ENCODE measurements at places on chromosomes 4 and X.

GRCh38 chr4:84498203-84498934 lies 723 bp downstream of the NKX6-1 start:
- DNase-seq: no peak

GRCh38 chr4:169384779-169385178 lies 114.0 kb upstream of the SH3RF1 start:
- no peak for DNase-seq

DNA sequence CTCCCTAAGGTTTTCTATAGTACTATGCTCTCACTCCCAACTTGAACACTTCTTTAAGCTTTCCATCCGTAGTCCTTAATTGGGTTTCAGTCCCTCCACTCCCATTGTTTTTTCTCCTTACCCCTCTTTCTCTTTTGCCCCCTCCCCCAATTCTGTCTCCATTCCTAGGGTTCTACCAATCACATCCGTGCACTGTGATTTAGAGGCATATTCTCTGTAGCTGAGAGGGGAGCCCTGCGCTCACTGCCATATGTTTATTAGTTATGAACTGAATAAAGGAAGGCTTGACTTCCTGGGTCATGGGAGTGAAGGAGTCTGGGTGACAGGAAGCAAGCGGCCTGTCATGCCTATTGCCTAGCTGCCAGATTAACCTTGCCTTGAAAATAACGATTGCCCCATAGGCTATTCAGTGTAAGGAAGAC lies 471 bp downstream of the MCTS1 start:
- DNase-seq: no peak

DNA sequence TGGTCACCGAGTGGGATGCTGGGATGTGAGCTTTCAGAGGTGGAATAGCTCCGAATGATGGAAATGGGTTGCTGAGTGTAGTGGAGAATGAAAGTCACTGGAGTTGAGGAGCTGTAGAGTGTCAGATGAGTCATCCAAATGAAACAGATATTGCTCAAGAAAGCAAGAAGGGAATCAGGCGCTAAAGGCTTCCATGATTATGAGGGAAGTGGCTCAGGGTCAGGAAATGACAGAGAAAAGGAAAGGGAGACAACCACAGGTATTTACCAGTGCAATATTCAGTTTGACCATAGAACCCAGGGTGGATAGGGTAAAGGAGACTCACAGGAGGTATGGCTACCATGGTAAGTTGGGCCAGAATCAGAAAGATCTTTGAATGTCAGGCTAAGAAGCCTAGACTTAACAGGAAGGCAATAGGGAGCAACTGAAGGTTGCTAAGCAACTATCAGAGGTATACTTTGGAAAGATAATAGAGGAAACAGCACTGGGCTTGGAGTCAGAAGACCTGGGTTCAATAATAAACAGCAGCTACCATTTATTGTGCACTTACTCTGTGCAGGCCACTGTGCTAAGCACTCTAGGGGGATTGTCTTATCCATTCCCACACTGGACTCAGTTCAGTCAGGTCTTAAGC lies 11.7 kb downstream of the LAS1L start:
- no peak for DNase-seq

DNA sequence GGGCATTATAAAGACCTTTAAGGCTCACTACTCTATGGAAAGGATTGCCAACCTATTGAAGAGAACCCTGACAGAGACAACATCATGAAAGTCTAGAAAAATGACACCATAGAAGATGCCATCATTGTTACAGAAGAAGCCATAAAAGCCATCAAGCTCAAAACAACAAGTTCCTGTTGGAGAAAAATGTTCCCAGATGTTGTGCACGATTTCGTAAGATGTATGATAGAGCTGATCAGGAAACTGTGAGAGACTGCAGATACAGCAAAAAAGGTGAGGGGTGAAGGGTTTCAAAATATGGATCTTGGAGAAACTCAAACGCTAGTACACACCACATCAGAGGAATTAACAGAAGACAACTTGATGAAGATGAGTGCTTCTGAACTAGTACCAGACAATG lies 53.3 kb downstream of the WDFY3 start:
- no peak for DNase-seq

- no peak for DNase-seq
These were observed 9.6 kb upstream of the MRPL1 start for GRCh38 chr4:77852892-77853495.

DNA sequence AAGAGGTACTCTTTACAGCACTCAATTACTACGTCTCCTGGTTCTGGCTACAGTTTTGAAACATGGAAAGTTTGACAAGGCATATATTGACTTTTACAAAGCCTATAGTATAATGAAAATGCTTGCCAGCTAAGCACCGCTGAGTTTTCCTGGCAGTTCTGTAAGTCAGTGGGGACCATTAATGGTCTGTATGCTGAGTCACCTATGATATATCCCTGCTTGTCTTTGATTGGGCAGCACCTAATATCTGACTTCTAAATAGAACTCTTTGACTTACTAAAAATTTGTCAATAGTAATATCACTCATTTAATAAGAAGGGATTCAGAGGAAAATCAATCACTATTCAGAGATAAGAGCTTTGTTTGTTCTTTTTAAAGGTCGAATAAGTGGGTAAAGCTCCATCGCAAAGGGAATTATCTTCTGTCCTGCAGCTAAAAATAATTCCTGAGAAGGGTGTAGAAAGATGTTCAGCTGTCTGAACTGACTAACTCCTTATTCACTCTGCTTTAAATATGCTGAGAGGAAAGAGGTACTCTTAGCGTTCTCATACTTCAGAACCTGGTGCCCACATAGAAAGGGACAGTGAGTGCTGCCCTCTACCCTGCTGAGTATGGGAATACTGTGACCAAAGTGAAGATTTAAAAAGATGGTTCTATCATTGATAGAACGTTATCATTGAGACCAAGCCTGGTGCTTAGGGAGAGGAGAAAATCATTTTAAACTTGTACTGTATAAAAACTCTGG lies 959 bp downstream of the SMPX start:
- DNase-seq: no peak

- DNase-seq: no peak
These were observed 152.0 kb upstream of the FTHL17 start for GRCh38 chrX:31223817-31224216.

DNA sequence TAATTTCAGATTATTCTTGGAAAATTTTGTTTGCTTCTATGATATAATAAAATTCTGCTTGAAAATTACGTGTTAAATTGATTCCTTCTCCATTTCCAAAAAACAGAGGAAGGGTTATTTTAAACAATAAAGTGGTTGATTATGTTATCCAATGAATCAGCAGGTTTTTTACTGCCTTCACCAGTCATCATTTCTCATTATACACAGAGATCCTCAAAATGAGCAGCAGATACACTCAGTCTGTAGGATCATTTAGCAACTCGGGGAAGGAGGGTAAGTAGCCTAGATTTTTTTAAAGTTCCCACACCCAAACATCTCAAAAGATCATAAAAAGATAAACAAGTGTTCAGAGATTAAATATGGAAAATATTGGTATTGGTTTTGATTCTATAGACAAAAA lies 6.8 kb upstream of the TMEM144 start:
- DNase-seq: no peak

DNA sequence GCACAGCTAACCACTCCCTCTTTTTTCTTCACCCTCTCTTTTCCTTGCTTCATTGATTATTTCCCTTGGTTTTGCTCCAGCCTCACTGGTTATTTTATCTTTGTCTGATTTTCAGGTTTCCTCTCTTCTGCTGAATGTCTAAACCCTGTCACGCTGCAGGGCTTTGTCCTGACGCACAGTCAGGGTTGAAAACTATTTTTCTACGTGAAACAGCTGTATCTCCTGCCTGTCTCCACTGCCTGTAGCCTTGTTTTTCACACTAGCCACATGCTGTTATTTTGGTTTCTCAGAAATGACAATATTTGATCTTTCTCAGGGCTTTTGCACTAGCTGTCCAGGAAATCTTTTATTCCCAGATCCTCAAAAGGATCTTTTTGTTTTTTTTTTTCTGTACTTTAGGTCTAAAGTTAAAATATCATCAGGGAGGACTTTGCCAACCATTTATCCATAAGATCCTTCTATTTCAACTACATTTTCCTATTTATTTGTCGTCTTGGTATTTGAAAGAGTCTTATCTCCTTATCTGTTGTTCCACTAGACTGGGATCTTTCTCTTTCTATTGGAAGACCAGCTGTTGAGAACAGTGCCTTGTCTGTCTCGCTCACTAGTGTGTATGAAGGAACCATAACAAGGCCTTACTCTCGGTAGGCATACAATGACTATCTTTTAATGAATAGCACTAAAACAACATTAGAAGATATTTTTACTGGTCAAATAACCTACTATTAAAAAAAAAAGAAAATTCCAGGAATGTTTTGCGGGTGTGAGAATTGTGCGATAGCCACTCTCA lies 164.3 kb downstream of the PDHA2 start:
- DNase-seq: no peak

GRCh38 chr4:86300516-86300915 lies 59.3 kb downstream of the MAPK10 start:
- no peak for DNase-seq

DNA sequence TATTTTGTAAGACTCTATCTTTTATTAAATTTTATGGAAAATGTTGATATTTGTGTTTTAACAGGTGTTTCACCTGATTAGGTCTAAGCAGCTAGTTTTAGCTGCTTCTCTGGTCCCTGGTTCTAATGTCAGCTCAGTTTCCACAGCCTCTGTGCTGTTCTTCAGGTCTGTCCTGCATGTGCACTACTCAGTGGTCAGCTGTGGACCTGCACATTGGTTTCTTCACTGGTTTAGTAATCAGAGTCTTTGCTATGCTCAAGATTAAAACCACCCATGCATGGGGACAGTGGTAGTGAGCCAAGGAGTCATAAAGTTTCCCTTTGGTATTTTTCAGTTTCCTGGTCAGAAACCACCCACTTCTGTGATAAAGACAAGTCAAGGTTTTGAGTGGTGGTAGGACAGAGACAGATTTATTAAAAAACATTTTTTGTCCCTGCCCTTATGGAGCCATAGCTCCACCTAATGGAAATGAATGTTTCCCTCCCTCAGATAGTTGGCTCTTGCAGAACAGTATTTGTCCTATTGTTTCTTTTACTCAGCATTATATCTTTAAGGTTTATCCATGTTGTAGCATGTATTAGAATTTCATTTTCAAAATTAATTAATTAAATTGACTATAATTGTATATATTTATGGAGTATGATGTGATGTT lies 36.8 kb upstream of the VBP1 start:
- no peak for DNase-seq

- no peak for DNase-seq
These were observed 6.4 kb downstream of the RBM3 start for GRCh38 chrX:48580662-48581061.

GRCh38 chr4:75101906-75102786 lies 169.2 kb downstream of the PARM1 start:
- DNase-seq: no peak

Measured in GM04504 (cell line).